Gastrocnemius medialis (tissue), 4 donors: ENCODE measurements at places on chromosomes 16 and 17.

- H3K27ac ChIP-seq = no peak overlapping the region
- H3K4me3 ChIP-seq = no peak overlapping the region
- no peaks in the 10 kb centered on the region for H3K4me1 ChIP-seq
- DNase-seq = no peak
These were observed 24.4 kb upstream of the SMG1 start for GRCh38 chr16:18950469-18951185.

DNA sequence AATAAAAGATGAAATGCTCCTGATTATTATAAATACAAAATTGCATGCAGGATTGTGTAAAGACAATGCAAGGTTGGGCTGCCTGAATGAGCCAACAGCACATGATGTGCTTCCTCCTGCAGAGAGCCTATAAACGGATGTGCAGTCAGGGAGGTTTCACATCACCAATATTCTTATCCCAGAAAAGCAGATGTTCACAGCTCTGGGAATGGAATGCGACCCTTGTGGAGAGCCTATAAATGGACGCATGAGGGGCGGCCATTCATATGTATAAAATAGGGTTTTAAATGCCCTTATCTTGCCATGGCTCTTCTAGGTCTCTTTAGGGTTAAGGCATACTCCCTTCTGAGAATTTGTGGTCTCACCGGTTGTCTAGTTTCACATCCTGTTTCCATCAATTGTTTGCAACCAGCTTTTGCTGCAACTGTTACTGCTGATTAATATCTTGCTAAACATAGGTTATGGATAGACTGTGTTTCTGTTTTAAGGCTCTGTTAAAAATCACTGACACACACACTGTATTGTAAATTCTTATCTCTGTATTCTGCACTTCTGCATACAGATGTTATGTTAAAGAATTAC lies 31.9 kb downstream of the SLFN11 start:
- peaks cover 4% of the 10 kb centered on the region for H3K27me3 ChIP-seq
- H3K27ac ChIP-seq = peak overlapping the region; percentile 15
- no peak overlapping the region for H3K4me3 ChIP-seq
- DNase-seq = no peak

- H3K4me1 ChIP-seq = no peaks in the 10 kb centered on the region
- H3K4me3 ChIP-seq = no peak overlapping the region
- H3K27ac ChIP-seq = no peak overlapping the region
- no peak for DNase-seq
- peaks cover 15% of the 10 kb centered on the region for H3K27me3 ChIP-seq
These were observed 150.8 kb upstream of the FOXF1 start for GRCh38 chr16:86359571-86359970.

DNA sequence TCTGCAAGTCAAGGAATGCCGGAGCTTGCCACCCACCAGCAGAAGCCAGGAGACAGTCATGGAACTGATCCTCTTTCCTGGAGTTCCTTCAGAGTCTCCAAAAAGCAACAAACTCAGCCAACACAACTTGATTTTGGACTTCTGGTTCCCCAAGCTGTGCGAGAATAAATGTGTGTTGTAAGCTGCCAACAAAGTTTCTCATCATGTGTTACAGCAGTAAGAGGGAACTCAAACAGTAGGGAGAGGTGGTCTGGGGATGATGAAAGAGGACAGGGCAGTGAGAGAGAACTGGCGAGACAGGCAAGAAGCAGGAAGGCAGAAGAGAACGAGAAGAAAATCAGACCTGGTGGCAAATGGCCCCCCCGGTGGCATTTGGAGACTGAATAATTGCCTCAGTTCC lies 204.9 kb downstream of the MAF start:
- DNase-seq = no peak
- H3K27me3 ChIP-seq = no peaks in the 10 kb centered on the region
- H3K27ac ChIP-seq = no peak overlapping the region
- H3K4me3 ChIP-seq = no peak overlapping the region

GRCh38 chr17:50620237-50620636 lies 14.4 kb upstream of the ABCC3 start:
- H3K4me1 ChIP-seq = no peaks in the 10 kb centered on the region
- H3K27me3 ChIP-seq = no peaks in the 10 kb centered on the region
- no peak overlapping the region for H3K27ac ChIP-seq
- no peak overlapping the region for H3K4me3 ChIP-seq

DNA sequence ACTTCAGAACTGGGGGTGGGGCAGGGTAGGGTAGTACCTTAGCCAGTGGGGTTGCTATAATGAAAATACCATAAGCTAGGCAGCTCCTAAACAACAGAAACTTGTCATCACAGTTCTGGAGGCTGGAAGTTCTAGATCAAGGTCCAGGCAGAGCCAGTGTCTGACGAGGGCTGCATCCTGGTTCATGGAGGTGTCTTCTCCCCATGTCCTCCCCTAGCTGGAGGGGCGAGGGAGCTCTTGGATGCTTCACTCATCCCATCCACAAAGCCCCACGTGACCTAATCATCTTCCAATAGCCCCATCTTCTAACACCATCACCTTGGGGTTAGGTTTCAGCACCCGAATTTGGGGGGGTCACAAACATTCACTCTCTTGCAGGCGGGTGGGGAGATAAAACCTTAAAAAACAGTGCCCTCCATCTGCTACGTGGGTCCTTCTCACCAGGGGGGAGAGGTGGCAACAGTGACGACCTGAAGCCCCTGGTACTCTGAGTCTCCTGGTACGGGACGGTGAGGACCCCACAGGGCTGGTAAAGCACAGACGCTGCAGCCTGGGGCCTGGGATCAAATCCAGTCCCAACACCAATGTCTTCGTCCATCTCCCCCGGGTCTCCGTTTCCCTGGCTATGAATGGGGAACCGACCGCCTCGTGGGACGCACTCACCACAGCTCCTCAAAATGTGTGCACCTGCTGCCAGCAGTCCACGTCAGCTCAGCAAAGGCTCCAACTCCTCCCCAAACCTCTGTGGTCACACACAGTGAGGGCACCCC lies 22.8 kb downstream of the RAB40B start:
- no peak overlapping the region for H3K27ac ChIP-seq
- H3K27me3 ChIP-seq = no peaks in the 10 kb centered on the region
- H3K4me1 ChIP-seq = peaks cover 8% of the 10 kb centered on the region
- no peak for DNase-seq
- no peaks in the 10 kb centered on the region for H3K36me3 ChIP-seq

DNA sequence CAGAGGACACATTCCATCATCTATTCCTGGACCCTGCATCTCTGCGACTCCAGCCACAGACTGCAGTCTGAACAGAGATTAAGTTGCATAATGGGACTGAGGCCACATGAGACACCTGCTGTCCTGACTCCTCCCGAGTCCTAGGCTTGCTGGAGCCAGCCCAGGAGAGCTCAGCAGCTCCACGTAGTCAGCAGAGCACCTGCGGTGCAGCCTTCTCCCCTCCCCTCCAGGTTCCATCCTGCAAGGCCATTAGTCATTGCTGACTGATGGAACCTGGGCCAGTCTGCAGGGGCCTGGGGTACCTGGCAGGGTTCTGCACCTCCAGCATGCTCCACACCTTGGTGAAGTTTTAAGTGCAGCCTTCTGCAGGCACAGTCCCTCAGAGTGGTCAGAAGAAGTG lies 76.7 kb downstream of the PLD6 start:
- H3K4me3 ChIP-seq = no peak overlapping the region
- no peaks in the 10 kb centered on the region for H3K36me3 ChIP-seq
- peaks cover 53% of the 10 kb centered on the region for H3K4me1 ChIP-seq
- H3K27me3 ChIP-seq = no peaks in the 10 kb centered on the region
- DNase-seq = peak; percentile 57

- no peaks in the 10 kb centered on the region for H3K27me3 ChIP-seq
- no peak overlapping the region for H3K27ac ChIP-seq
- DNase-seq = no peak
These were observed 1.8 kb downstream of the CNTNAP4 start for GRCh38 chr16:76278980-76279379.

GRCh38 chr16:49755313-49755620 lies 100.6 kb downstream of the ZNF423 start:
- peaks cover 6% of the 10 kb centered on the region for H3K4me1 ChIP-seq
- H3K27me3 ChIP-seq = no peaks in the 10 kb centered on the region
- H3K4me3 ChIP-seq = peak overlapping the region; percentile 24
- peak overlapping the region; percentile 66 for H3K27ac ChIP-seq

- no peak overlapping the region for H3K27ac ChIP-seq
- no peak for DNase-seq
- no peaks in the 10 kb centered on the region for H3K36me3 ChIP-seq
These were observed 922.8 kb upstream of the EEF2KMT start for GRCh38 chr16:6020162-6020985.

GRCh38 chr17:73498886-73499554 lies 145.2 kb downstream of the SDK2 start:
- no peaks in the 10 kb centered on the region for H3K27me3 ChIP-seq
- no peaks in the 10 kb centered on the region for H3K36me3 ChIP-seq
- no peak for DNase-seq
- H3K4me3 ChIP-seq = no peak overlapping the region
- no peaks in the 10 kb centered on the region for H3K4me1 ChIP-seq

- no peaks in the 10 kb centered on the region for H3K27me3 ChIP-seq
- no peak overlapping the region for H3K27ac ChIP-seq
- H3K36me3 ChIP-seq = peaks cover 78% of the 10 kb centered on the region
These were observed 38.6 kb downstream of the SYNRG start for GRCh38 chr17:37570527-37571093.

DNA sequence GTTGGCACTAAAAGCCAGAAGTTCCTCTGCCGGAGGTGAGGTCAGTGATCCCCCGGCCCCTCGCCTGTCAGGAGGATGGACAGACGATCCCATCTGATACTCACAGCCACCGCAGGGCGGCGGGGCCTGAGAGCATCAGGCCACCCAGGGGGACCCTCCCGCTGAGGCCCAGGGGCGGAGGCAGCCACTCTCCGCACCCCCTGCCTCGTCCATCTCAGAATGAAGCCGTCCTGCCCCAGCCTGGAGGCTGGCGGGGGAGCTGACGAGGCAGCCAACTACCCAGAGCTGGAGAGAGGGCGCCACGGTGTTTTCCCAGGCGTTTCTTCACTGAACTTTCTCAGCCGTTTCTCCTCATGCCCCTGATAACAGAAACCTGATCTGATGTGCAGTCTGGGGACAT lies 22.6 kb downstream of the TPSD1 start:
- no peaks in the 10 kb centered on the region for H3K4me1 ChIP-seq
- H3K36me3 ChIP-seq = no peaks in the 10 kb centered on the region
- DNase-seq = no peak
- H3K27me3 ChIP-seq = peaks cover 12% of the 10 kb centered on the region
- no peak overlapping the region for H3K4me3 ChIP-seq

DNA sequence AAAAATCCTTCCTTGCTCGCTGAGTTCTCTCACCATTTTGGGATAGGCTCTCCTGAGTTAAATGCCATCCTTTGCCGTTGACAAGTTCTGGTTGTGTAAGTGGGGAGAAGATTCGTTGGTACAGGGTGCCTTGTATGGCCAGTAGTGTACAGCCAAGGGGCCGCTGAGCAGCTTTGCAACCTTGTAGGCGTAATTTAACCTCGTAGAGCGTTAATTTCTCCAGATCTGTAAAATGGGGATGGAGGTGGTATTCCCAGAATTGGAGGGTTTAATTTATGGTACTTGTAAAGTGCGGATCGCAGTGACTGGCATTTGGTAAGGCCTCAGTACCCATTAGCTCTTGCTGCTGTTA lies 1.4 kb downstream of the ARSG start:
- no peaks in the 10 kb centered on the region for H3K36me3 ChIP-seq
- no peaks in the 10 kb centered on the region for H3K27me3 ChIP-seq
- H3K4me3 ChIP-seq = peak overlapping the region; percentile 66
- H3K27ac ChIP-seq = peak overlapping the region; percentile 88

DNA sequence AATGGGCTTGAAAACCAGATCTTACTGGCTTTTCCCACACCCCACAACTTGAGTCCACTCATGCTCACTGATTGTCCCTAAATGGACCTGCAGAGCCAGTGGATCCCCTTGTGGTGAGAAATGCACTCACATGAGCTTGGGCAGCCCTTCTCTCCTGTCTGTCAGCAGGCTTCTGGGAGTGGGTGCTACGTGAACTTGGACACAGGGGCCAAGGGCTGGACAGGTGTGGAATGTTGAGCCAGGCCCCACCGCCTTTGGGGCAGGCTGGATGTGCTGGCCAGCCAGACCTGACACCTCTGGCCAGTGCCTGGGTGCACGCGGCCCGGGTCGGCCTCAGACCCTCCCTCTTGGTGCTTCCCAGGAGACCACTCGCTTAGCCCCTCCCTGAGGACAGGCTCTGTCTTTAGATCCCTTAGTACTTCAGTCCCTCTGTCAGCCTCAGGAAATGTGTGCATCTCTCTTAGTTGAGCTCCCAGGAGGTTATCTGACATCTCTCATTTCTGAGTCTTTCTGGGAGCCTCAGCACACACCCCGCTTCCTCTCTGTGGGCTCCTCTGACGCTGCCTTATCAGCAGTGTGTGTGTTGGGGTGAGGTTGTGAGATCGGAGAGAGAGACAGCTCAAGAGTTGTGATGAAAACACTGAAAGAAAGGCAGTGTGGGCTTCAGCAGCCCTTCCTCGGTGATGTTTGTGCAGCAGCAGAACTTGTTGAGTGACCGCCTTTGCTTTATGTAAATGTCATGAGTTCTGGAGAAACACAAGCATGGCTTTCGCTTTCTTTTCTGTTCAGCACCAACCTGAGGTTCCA lies 117.0 kb downstream of the RAB11FIP4 start:
- no peak overlapping the region for H3K27ac ChIP-seq
- DNase-seq = no peak
- H3K36me3 ChIP-seq = no peaks in the 10 kb centered on the region
- H3K4me1 ChIP-seq = peaks cover 13% of the 10 kb centered on the region
- no peaks in the 10 kb centered on the region for H3K27me3 ChIP-seq

DNA sequence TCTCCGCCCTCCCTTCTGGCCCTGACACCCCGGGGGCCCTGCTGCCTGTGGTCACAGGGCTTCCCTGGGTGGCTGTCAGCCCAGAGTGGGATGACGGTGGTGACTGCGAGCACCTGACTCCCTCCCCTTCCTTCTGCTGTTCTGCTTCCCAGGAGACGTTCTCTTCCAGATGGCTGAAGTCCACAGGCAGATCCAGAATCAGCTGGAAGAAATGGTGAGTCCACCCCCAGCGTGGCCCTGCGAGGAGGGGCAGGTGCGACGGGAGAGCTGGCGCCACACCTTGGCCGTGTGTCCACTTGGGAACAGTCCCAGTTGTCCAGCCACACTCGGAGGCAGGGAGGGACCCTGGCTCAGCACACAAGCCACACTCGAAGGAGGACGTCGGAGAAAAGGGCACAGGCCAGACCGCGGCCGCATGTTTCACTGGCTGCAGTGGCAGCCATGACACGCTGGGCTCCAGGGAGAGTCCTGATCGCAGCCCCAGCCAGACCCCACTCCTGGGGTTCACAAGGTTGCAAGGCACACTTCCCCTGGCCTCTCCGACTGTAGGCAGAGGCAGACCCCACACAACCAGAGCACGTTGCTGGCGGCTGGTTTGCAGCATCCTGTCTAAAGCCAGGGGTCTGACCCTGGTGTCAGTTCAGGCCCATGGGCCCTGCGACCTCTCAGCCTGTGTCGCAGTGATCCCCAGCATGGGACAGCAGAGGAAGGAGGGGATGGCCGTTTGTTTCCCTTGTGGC lies 49.9 kb downstream of the BAIAP2 start:
- H3K36me3 ChIP-seq = no peaks in the 10 kb centered on the region
- DNase-seq = peak; percentile 92
- H3K27ac ChIP-seq = peak overlapping the region; percentile 69
- H3K4me1 ChIP-seq = peaks cover 34% of the 10 kb centered on the region
- no peaks in the 10 kb centered on the region for H3K27me3 ChIP-seq

- H3K27me3 ChIP-seq = peaks cover 15% of the 10 kb centered on the region
- H3K4me3 ChIP-seq = no peak overlapping the region
- no peak for DNase-seq
- no peak overlapping the region for H3K27ac ChIP-seq
- no peaks in the 10 kb centered on the region for H3K4me1 ChIP-seq
These were observed 10.3 kb upstream of the FZD2 start for GRCh38 chr17:44546671-44547606.
